CD4-positive, alpha-beta T cell (primary cell): ENCODE measurements at places on chromosomes 13 and 19.

- H3K4me3 ChIP-seq = no peak overlapping the region
- DNase-seq = no peak
Observed at GRCh38 chr13:25151626-25152195, 20.4 kb downstream of the AMER2 start.

DNA sequence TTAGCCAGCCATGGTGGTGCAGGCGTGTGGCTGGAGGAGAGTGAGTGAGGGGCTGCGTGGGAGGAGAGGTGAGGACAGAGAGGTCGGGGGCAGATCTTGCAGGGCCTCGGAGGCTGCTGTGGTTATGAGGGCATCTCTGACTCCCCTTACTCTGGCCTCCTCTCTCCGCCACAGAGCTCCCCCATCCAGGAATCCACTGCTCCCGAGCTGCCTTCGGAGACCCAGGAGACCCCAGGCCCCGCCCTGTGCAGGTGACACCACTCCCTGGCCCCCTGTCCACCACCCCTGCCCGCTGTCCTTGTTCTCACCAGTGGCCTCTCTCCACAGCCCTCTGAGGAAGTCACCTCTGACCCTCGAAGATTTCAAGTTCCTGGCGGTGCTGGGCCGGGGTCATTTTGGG, 7.8 kb downstream of the PTGER1 start:
- no peak for DNase-seq
- no peak overlapping the region for H3K4me3 ChIP-seq
- H3K36me3 ChIP-seq = peaks cover 74% of the 10 kb centered on the region
- H3K4me1 ChIP-seq = peaks cover 7% of the 10 kb centered on the region
- no peaks in the 10 kb centered on the region for H3K27me3 ChIP-seq

- H3K4me1 ChIP-seq = no peaks in the 10 kb centered on the region
- no peaks in the 10 kb centered on the region for H3K36me3 ChIP-seq
- DNase-seq = no peak
- no peaks in the 10 kb centered on the region for H3K27me3 ChIP-seq
Observed at GRCh38 chr13:39512687-39513086, 90.3 kb downstream of the LHFPL6 start.

DNA sequence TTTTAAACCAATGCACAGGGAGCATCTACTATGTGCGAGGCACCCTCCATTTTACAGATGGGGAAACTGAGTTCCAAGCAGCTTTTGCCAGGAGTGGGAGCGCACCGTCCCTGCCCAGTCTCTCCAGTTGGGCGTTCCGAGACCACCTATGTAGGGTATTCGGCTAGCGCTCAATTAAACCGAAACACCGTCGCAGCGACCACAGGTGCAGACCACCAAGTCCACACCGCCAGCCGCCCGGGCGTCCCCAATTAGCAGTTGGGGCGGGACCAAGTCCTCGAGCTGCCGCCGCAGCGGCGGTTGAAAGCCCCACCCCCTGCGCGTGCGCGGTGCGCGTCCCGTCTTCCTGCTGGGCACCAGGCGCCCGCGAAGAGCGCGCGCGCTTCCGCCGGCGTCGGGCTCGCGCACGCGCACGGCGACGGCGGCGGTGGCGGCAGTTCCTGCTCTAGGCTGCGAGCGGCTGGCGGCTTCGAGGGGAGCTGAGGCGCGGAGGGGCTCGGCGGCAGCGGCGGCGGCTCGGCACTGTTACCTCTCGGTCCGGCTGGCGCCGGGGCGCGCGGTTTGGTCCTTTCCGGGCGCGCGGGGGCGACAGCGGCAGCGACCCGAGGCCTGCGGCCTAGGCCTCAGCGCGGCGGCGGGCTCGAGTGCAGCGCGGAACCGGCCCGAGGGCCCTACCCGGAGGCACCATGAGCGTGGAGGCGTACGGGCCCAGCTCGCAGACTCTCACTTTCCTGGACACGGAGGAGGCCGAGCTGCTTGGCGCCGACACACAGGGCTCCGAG, at the start of gene UPF1:
UPF1 (plus strand) TSS at position 436 of the 782 bp plus-strand sequence; CDS start at position 687, 251 bp downstream.
- peak within 1 kb of the TSS; percentile 81 for H3K27ac ChIP-seq
- peaks cover 45% of the 10 kb centered on the region for H3K4me1 ChIP-seq
- H3K36me3 ChIP-seq = peaks cover 15% of the 10 kb centered on the region
- peak within 1 kb of the TSS; percentile 64 for H3K4me3 ChIP-seq
- no peaks in the 10 kb centered on the region for H3K27me3 ChIP-seq

DNA sequence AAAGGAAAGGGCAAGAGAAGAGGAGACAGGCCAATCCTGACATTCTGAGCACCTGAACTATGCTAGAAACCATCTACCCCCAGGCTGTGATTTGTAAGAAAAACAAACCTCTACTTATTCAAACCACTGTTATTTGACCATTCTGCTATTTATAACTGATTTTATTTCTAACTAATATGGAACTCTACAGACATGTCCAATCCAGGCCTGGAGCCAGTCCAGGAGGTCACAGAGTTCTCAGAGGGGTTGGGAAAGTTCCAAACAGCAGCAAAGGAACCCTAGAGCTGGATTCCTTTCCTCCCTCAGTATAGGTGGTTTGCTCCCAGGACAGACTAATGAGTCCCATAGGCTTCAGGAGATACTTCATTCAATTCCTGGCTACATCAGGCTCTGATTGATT, 24.2 kb downstream of the SIAH3 start:
- no peaks in the 10 kb centered on the region for H3K4me1 ChIP-seq
- no peak overlapping the region for H3K4me3 ChIP-seq
- no peaks in the 10 kb centered on the region for H3K27me3 ChIP-seq
- H3K27ac ChIP-seq = no peak overlapping the region
